ENCODE measurements at places on chromosomes 7 and 10.

DNA sequence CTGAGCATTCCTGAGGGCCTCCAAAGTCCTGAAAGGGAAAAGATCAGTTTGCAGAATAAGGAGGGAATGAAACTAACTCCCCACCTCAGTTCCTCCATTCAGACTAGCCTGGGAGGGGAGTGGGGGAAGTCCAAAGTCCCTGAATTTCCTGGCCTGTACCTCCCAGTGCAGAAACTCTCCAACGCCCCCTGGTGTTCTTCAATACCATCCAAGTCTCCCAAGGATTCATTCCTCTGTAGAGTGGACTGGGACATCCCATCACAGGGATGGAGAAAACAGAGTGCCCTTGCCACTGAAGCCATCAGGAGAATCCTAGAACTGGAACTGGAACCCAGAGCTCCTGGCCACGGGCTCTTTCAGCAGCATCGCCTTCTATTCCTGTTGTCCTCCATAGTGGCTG lies 1.6 kb upstream of the COL13A1 start:
- no peak for DNase-seq

DNA sequence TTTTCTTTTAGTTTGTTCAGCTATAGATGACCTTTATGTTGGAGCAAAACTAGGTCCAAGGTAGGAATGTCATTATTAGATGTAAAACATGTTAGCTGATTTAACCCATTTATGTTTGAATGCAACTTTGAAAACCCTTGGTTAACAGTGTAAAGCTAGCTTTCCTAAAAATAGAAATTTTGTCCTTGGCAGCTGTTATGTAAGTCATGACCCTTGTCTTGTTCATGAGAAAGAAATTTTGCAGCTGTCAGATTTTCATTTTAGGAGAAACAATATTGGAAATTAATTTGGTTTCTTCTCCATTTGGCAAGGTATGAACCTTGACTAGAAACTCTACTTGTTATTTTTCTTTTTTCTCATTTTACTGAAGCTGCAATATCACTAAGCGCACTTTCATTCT lies 23.9 kb upstream of the CCAR1 start:
- DNase-seq, result no peak

DNA sequence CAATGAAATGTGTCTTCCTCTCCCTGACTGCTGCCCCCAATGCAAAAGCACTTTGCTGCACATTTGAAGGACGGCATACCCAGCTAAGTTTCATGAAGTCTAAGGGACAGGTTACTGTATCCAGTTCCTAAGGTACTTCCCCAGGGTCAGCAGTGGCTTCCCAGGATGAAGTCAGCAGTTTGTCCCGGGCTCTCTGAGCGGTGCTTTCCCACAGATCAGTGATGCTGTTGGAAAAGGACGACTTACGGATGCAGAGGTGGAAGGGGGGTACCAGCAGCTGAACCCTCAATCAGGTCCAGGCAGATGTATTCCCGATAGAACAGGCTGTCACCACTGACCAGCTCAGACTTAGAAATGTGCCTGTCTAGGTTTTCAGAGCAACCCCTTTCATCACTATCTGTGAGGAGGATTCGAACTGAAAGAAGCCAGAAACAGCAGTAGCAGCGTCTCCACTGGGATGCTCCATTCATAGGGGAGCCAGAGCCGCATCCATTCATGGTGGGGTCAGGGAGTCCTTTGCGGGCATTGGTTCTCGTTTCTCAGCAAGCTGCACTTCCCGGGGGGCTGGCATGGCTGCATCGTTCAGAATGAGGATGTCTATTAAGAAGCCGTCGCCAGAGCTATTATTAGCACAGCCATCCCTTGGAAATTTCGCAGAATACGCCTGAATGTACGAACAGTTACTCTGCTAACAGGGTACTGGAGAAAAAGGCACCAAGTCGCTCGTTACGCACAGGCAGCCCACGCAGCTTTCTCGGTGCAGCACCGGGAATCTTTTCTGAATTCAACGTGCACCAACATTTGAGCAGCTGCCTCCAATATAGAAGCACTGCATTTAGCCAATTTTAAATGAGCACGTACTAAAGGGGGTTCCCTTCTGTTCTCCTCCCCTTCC lies 303.7 kb downstream of the PRPF18 start:
- DNase-seq, result no peak

- no peak for DNase-seq
Observed at GRCh38 chr10:6299743-6300105, 97.0 kb downstream of the PFKFB3 start.

- no peak for DNase-seq
Observed at GRCh38 chr10:27068217-27068891, 31.9 kb downstream of the ANKRD26 start.

- DNase-seq, result no peak
Observed at GRCh38 chr10:17643339-17643754, 604 bp upstream of the STAM start.

DNA sequence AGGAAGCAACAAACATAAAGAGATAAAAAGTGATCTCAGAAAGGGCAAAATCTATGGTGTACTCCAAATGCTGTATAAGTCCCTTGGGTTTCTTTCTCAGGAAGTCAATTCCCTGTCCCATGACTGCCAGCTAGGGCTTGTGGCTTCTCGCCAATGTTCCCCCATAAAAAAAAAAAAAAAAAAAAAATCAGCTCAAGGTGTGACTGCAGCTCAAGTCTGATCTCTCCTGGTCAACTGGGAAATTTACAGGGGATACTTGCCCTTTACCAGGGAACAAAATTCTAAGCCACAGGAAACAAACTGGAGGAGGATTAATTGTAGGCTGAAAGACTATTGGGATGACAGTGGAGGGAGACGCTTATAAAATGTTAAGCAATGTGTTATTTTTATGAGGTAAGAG lies 76.0 kb downstream of the PCGF5 start:
- DNase-seq, result no peak

DNA sequence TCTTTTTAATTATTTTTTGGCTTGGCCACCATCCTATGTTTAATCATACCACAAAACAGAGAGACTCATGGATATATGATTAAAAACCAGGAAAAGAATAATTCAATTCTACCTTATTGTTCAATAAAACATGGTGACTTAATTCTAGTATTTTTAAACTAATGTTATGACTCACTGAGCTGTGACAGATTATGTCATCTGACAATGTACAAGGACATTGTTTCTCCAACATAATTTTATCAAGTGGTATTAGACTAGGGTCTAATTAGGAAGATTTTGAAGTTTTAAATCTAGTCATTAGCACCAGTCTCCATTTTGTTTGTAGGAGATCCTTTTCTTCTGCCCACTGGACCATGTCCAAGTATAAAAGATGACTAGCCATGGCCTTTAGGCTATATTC lies 199.3 kb upstream of the MDFIC start:
- no peak for DNase-seq

GRCh38 chr10:44512431-44513022 lies 127.6 kb upstream of the CXCL12 start:
- no peak for DNase-seq

GRCh38 chr10:116269619-116270018 lies 3.4 kb downstream of the GFRA1 start:
- no peak for DNase-seq
